HFF-Myc (cell line): ENCODE measurements at places on chromosomes 4 and X.

- DNase-seq: no peak
Measured at GRCh38 chrX:41600291-41600690, 88.5 kb upstream of the GPR34 start.

DNA sequence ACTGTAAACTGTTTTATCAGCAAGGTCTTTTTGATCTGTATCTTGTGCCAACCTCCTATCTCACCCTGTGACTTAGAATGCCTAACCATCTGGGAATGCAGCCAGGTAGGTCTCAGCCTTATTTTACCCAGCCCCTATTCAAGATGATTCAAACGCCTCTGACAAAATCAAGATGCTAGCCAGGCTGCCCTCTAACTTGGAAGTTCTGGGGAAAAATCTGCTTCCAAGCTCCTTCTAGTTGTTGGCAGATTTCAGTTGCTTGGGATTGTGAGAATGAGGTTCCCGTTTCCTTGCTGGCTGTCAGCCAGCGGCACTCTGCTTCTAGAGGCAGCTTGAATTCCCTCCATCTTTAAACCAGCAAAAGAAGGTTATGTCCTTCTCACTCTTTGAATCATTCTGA lies 34.7 kb downstream of the LUZP4 start:
- DNase-seq: no peak

- DNase-seq: no peak
Measured at GRCh38 chr4:105620640-105621323, 68.4 kb downstream of the ARHGEF38 start.

GRCh38 chrX:112844250-112844649 lies 3.6 kb upstream of the AMOT start:
- DNase-seq: no peak

- DNase-seq: peak; percentile 2
Measured at GRCh38 chr4:117400039-117400835, 314.9 kb upstream of the TRAM1L1 start.
